DMS79 (cell line): ENCODE measurements at places on chromosomes 6 and 20.

- DNase-seq, result no peak
These were observed 737.9 kb upstream of the SLC35B3 start for GRCh38 chr6:9173229-9173628.

DNA sequence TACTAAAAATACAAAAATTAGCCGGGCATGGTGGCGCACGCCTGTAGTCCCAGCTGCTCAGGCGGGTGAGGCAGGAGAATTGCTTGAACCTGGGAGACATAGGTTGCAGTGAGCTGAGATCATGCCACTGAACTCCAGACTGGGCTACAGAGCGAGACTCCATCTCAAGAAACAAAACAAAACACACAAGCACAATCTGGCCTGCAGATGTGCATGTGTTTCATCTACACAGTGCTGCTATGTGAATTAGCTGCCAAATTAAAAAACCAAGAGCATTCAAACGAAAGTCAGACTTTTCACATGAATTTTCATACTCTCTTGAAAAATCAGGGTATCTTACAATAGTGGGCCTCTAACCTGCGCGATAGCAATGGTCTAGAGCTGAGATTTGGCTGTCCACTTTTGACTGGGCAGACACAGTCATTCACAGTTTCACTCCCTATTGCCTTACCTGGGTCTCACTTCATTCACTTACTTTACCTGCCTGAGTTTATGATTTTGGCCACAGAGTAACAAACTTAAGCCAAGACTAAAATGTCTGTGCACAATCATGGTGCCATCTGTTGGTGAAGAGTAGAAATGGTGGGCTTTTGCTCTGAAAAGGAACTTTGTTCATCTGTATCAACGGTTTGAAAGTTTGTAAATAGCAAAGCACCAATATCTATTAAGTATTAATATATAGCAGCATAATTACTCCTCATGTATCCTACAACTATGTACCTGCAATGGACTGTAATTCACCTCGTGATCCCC is 138.5 kb upstream of the UST start:
- no peak for DNase-seq

DNA sequence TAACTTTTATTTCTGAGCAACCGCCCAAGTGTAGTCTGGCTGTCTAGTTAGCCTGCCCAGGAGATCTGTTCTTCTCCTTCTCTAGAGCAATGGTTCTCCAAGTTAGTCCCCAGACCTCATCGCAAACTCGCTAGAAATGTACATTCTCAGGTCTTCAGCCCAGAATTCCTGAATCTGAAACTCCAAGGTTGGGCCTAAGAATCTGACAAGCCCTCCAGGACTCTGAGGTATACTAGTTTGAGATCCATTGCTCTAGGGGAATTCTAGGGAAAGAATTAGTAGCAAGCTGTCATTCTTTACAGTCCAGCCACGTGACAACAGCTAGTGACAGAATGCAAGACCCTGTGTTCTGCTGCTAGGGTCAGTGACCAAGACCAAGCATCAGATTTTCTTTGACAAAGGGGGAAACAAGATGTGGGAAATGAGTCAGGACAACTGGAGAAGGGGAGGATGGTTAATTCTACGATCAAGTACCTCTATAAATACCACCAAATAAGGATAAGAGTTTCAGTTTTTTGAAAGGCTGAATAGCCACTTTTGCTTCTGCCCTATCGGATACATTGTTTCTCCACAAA is 5.8 kb downstream of the UBE2V1 start:
- DNase-seq, result no peak

DNA sequence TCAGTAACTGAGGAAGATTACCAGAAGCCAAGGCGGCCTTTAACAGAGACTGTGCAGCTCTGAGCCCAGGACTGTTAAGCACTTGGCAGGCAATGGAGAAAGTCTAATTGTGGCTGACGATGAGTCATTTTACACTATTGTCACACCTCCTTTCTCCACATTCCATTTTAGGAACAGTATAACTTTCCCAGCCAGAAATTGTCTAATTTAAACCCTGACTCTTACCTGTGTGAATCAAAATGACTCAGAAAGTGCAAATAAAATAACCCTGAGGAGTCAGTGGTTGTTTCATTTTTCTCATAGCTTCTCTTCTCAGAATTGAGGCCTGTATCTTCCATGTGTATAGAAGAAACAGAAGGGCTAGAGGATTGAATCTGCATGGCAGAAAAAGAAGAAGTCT is 40.0 kb upstream of the OPN5 start:
- no peak for DNase-seq

GRCh38 chr6:155194399-155194798 is 69.4 kb upstream of the CLDN20 start:
- DNase-seq, result no peak

DNA sequence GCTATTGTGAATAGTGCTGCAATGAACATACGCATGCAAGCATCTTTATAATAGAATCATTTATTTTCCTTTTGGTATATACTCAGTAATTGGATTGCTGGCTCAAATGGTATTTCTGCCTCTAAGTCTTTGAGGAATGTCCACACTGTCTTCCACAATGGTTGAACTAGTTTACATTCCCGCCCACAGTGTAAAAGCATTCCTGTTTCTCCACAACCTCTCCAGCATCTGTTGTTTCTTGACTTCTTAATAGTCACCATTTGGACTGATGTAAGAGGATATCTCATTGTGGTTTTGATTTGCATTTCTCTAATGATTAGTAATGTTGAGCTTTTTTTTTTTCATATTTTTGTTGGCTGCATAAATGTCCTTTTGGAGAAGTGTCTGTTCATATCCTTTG is 208.7 kb downstream of the PHF3 start:
- DNase-seq, result no peak

DNA sequence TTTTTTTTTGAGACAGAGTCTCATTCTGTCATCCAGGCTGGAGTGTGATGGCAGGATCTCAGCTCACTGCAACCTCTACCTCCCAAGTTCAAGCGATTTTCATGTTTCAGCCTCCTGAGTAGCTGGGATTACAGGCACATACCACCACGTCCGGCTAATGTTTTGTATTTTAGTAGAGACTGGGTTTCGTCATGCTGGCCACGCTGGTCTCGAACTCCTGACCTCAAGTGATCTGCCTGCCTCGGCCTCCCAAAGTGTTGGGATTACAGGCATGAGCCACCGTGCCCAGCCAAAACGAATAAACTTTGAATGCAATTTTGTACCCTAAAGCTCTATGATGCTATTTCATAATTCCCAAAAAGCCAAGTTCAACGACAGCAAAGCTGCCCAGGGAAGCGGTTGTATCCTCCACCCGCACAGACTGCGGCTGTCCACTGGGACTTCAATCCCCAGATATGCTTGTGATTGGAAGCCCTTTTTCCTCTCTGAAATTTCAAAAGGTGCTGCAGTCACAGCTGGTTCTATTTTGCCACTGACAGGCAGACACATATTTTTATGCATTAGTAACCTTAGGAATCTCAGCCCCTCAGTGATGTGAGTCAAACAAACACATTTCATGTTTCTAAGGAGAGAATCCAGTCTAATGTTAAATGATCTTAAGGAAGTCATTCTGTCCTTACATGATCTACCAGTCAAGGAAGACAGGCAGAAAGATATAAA is 8.7 kb upstream of the RAMACL start:
- DNase-seq, result no peak

DNA sequence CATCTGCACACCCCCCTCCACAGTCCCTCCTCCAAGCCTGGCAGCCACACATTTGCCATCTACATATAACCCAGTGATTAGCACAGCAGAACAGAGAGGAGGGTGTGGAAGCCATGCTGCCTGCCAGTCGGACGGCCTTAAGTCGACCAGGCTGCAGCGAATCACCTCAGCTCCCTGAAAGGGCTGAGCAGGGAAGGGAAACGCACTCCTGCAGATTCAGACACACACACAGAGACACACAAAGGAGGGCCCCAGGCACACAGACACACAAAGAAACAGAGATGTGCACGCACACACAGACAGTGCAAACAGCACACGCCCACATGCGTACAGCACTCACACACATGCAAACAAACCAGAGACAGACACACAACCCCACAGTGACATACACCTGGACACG is 11.2 kb upstream of the SIRPA start:
- no peak for DNase-seq

GRCh38 chr6:62367601-62368000 is 81.6 kb upstream of the KHDRBS2 start:
- DNase-seq, result no peak

GRCh38 chr6:30260036-30260504 is 46.9 kb upstream of the TRIM26 start:
- no peak for DNase-seq

DNA sequence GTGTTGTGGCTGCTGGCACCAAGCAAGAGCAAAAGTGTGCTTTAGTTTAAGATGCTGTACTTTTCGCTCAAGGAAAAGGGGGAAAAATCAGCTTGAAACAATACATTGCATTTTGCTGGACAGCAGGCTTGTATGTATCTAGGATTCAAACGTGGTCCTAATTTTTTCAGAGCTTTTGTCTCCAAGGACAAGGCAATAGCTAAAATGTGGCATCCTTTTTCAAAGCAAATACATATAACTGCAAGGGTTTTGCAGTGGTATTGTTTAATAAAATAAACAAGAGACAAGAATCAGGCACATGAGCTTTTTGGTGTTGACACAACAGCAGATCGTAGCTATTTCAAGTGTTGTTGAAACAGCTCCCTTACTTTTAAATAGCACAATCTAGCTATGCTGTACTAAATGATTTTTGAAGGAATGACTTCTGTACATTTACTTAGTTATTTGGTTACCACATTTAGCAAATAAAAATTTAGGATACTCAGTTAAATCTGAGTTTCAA is 137.0 kb upstream of the HEY2 start:
- no peak for DNase-seq

GRCh38 chr6:71724456-71725125 is 161.8 kb upstream of the RIMS1 start:
- DNase-seq, result no peak

- DNase-seq, result no peak
These were observed 89.8 kb downstream of the SCAF8 start for GRCh38 chr6:154822947-154823558.
